ENCODE measurements at places on chromosomes 2 and 18. TPM values are rescaled to one million over a fixed set of nuclear protein-coding genes. Genes with fewer than 3 reads are reported as not detected.

The CNDP1 gene
- total RNA-seq: not detected

The HAT1 gene
- total RNA-seq: 21.2 TPM

The HDAC4 gene
- 19.9 TPM for total RNA-seq

The FLACC1 gene
- 2.0 TPM for total RNA-seq

The ICA1L gene
- 7.1 TPM for total RNA-seq

The PDE1A gene
- 26.5 TPM for total RNA-seq

The ADD2 gene
- not detected for total RNA-seq

The PER2 gene
- total RNA-seq: 5.4 TPM

The CLEC4F gene
- not detected for total RNA-seq

The MRPL53 gene
- total RNA-seq: 48.0 TPM

The TANC1 gene
- 26.8 TPM for total RNA-seq

The CFAP65 gene
- total RNA-seq: not detected

The PROM2 gene
- 0.83 TPM for total RNA-seq

The LCLAT1 gene
- total RNA-seq: 25.9 TPM

The FBLN7 gene
- 0.29 TPM for total RNA-seq

The MPP4 gene
- total RNA-seq: 0.99 TPM

The IGFBP2 gene
- total RNA-seq: 6.9 TPM

The C2orf66 gene
- total RNA-seq: 0.17 TPM

The SSB gene
- total RNA-seq: 81.9 TPM

The ABCB6 gene
- total RNA-seq: 57.1 TPM

The CAPN14 gene
- total RNA-seq: 0.33 TPM

The RGPD3 gene
- total RNA-seq: 0.29 TPM

The ZNF396 gene
- 3.0 TPM for total RNA-seq

The WDSUB1 gene
- 10.3 TPM for total RNA-seq

The MAL gene
- total RNA-seq: 0.17 TPM

The TGFA gene
- total RNA-seq: 0.73 TPM

The ANKAR gene
- total RNA-seq: 8.1 TPM

The ANO7 gene
- 0.83 TPM for total RNA-seq

The CDK15 gene
- 16.0 TPM for total RNA-seq

The MPV17 gene
- 117 TPM for total RNA-seq

The FNDC4 gene
- 34.7 TPM for total RNA-seq
